ENCODE measurements at places on chromosomes 5 and 9.

DNA sequence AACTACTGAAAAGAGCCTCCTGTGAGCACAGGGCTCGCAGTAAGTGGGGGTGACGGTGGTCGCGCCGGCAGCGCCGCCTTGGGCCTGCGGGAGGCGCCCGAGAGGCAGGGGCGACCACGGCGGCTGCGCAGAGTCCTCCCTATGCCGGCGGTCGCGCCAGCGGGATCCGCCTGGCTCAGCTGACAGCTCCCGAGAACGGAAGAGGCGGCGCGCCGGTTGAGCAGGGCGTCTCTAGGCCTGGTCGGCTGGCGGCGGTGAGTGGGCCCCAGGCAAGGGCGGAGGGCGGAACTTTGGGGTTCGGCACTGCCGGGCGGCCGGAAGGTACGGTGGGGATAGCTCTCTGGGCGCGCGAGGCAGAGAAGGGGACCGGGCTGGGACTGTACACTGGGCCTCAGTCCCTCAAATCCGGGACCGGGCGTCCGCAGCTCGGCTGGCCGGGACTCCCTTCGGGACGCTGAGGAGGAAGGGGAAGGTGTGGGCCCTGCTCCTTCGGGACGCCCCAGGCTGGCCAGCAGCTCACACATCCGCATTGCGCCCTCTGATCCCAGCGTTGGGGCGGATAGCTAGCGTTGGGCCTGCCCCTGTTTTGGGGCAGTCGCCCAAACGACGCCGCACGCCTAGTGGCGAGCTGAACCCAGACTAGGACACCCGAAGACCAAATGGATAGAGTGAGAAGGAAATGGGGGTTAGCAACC lies at the start of gene RNF14:
TSS of gene RNF14 (plus strand) at position 192 of the 695 bp plus-strand sequence. CDS start 4,484 bp downstream, outside the sequence.
- peak; percentile 92 for DNase-seq
- peak within 1 kb of the TSS; percentile 69 for H3K4me3 ChIP-seq
- H3K27me3 ChIP-seq = no peaks in the 10 kb centered on the region
- H3K27ac ChIP-seq = peak within 1 kb of the TSS; percentile 74
- peaks cover 17% of the 10 kb centered on the region for H3K4me1 ChIP-seq

- H3K4me1 ChIP-seq = no peaks in the 10 kb centered on the region
- no peak overlapping the region for H3K4me3 ChIP-seq
- no peak overlapping the region for H3K27ac ChIP-seq
Measured at GRCh38 chr5:24487368-24488229, 157.2 kb downstream of the CDH10 start.

DNA sequence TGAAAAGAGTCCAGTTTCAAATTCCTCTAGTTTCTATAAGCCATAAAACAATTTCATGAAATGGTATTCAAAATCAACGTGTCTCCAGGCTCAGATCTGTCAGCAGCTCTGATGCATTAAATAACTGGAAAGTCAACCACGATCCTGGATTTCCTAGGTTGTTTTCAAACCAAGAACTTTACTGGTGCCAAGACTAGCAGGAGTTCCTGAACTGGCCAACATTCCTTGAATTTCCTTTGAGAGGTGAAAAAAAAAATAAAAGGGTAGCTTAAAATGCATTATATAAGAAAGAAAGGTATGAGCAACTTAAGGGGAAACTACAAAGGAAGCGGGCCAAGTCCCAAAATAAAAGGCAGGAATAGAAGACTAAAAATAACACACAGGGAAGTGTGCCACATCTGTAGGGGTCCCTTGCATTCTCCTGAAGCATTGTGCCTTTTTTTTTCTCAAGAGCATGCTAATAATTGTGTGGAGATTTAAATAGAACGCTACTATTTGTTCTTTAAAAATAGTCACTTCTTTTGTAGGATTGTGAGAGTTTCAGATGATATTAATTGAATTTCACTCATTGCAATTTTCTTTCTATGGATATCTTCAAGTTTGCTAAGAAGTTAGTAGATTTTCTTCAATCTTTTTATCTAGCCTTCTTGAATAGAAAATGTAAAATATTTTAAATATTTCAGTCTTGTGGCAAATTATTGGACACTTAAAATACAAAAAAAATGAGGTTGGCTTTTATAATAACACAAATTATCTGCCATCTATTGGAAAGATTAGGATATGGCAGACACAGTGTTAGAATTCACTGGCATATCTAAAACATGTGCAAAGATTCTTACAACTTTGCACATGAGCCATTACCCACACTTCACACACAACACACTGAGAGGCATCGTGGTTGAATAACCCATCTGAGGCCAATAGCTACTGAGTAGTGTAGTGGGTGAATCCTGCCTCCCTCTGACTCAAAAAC lies 15.3 kb downstream of the ESM1 start:
- DNase-seq = no peak
- no peaks in the 10 kb centered on the region for H3K4me1 ChIP-seq
- no peak overlapping the region for H3K4me3 ChIP-seq
- no peak overlapping the region for H3K27ac ChIP-seq

GRCh38 chr5:95590880-95591279 lies 29.0 kb upstream of the GPR150 start:
- H3K4me1 ChIP-seq = no peaks in the 10 kb centered on the region
- H3K27ac ChIP-seq = no peak overlapping the region
- no peaks in the 10 kb centered on the region for H3K27me3 ChIP-seq
- no peak for DNase-seq
- H3K36me3 ChIP-seq = no peaks in the 10 kb centered on the region

- no peaks in the 10 kb centered on the region for H3K36me3 ChIP-seq
- no peak for DNase-seq
- no peaks in the 10 kb centered on the region for H3K4me1 ChIP-seq
- no peaks in the 10 kb centered on the region for H3K27me3 ChIP-seq
Measured at GRCh38 chr9:25990376-25990775, 312.1 kb upstream of the TUSC1 start.

DNA sequence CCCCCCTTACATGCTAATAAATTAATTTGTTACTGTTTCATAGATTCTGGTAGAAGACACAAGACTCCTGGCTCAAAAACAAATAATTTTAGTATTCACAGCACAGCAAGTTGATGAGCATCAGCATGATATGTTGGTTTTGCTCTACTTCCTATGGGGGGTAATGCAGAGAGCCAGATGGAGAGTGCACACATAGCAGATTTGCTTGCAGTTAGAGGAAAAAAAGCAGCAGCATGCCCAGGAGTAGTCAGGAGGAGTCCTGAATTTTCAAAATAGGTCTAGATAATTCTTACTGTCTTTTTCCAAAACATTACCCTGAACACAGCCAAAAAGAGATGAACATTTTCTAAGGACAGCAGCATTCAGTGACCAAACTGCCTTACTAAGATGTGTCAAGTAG lies 261.3 kb downstream of the COX7C start:
- H3K36me3 ChIP-seq = no peaks in the 10 kb centered on the region
- DNase-seq = no peak
- no peaks in the 10 kb centered on the region for H3K4me1 ChIP-seq
- no peak overlapping the region for H3K27ac ChIP-seq
- H3K4me3 ChIP-seq = no peak overlapping the region
- no peaks in the 10 kb centered on the region for H3K27me3 ChIP-seq

GRCh38 chr9:124490004-124490403 lies 17.2 kb downstream of the NR5A1 start:
- no peak overlapping the region for H3K27ac ChIP-seq
- no peak overlapping the region for H3K4me3 ChIP-seq
- no peaks in the 10 kb centered on the region for H3K4me1 ChIP-seq
- H3K27me3 ChIP-seq = no peaks in the 10 kb centered on the region
- DNase-seq = no peak

DNA sequence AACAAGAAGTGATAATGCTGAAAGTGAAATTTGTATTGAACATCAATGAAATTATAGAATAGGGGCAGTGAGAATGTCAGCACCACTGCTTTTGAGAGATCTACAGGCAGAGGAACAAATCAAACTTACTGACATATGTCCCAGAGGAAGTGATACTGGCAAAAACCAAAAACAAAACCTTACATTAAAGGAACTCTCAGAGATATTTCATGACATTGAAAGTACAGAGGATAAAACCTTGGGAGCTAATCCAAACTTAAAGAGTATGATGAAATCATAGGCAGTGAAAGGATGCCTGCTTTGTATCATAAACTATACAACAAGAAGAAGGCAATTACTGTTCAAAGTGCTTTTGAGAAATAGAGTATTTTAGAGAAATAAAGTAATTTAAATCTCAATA lies 90.4 kb upstream of the SV2C start:
- H3K27me3 ChIP-seq = no peaks in the 10 kb centered on the region
- no peaks in the 10 kb centered on the region for H3K36me3 ChIP-seq
- no peak overlapping the region for H3K4me3 ChIP-seq
- DNase-seq = no peak
- H3K4me1 ChIP-seq = no peaks in the 10 kb centered on the region

GRCh38 chr5:37495210-37495609 lies 116.1 kb downstream of the WDR70 start:
- no peak overlapping the region for H3K27ac ChIP-seq
- no peak for DNase-seq

DNA sequence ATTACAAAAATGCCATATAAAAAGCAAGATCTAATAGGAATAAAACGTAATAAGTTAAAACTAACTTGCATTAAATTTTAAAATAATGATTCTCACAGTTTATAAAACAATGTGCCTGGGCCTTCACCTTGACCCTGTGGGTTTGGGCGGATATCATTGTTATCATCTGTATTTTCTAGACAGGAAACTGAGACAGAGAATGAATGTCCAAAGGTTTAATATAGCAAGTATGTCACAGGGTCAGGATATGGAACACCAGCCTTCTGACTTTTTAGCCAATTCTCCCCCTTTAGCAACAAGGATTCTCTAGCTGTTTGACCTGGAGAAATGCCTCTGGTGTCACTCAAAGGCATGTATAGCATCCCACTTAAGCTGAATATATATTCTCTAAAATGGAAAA lies 67.2 kb downstream of the ITGA1 start:
- H3K36me3 ChIP-seq = no peaks in the 10 kb centered on the region
- no peaks in the 10 kb centered on the region for H3K27me3 ChIP-seq
- H3K4me3 ChIP-seq = no peak overlapping the region
- H3K27ac ChIP-seq = no peak overlapping the region

GRCh38 chr5:57184322-57184721 lies 10.5 kb downstream of the GPBP1 start:
- peaks cover 10% of the 10 kb centered on the region for H3K36me3 ChIP-seq
- H3K27ac ChIP-seq = no peak overlapping the region
- no peaks in the 10 kb centered on the region for H3K27me3 ChIP-seq
- H3K4me3 ChIP-seq = no peak overlapping the region
- DNase-seq = no peak

- no peak overlapping the region for H3K27ac ChIP-seq
- no peaks in the 10 kb centered on the region for H3K4me1 ChIP-seq
- H3K27me3 ChIP-seq = no peaks in the 10 kb centered on the region
- no peaks in the 10 kb centered on the region for H3K36me3 ChIP-seq
- no peak overlapping the region for H3K4me3 ChIP-seq
Measured at GRCh38 chr5:21918451-21918850, 934.7 kb downstream of the CDH12 start.

DNA sequence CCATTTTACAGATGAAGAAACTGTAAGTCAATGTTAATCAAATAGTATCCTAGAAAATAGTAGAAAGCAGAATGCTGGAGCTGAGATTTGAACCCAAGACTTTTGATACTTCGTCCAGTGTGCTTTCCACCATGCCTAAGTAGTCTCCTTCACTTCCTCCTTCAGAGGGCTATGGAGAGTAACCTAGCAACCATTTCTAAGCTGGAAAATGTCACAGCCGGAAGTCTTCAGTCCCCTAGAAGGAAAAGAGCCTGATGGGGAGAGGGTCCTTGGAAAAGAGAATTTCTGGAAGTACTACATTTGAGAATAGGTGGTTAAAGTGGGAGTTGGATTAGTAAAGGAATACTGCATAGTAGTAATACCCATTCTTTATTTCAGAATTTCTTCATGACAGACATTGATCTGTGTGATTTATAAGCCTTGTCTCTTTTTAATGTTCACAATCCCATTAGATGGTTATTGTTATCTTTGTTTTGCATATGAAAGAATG lies 32.7 kb downstream of the PCDHAC2 start:
- no peaks in the 10 kb centered on the region for H3K4me1 ChIP-seq
- H3K4me3 ChIP-seq = no peak overlapping the region
- no peak overlapping the region for H3K27ac ChIP-seq
- DNase-seq = no peak
- no peaks in the 10 kb centered on the region for H3K36me3 ChIP-seq

DNA sequence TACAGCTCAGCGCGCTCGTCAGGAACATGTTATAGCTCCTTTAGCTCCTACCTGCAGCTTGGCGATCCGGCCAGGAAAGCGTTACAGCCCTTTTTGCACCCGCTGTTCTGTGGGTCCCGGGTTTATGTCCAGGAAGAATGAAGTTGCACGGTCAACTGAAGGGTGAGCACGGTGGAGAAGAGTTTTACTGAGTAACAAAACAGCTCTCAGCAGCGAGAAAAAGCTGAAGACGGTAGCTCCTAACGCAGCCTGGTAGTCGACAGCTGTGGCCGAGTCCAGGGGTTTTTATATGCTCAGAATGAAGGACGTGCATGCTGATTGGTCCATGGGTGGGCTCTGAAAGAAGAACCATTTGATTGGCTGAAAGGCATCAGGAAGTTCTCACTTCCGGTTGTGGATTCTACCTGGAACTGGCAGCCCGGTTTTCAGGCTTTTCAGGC lies 1830.1 kb upstream of the NUDT12 start:
- no peak overlapping the region for H3K27ac ChIP-seq
- no peak for DNase-seq
- no peaks in the 10 kb centered on the region for H3K4me1 ChIP-seq

DNA sequence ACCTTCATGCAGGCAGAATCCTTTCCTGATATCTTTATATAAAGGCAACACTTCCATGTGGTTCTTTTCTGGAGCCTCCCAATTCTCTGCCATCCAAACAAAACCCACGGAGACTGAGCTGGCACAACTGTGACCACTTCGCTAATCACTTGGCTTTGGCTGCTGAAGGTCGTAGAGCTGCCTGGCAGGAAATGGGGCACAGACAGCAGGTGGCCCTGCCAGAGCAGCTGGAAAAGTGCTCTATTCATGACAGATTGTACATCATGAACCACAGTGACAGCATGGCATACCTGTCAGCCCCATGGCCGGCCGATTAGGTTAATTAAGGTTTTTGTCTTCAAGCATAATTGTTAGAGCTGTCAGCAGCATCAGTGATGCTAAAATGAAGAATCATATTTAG lies 141.9 kb upstream of the ANKRD55 start:
- H3K4me1 ChIP-seq = no peaks in the 10 kb centered on the region
- no peak overlapping the region for H3K4me3 ChIP-seq
- DNase-seq = no peak
- H3K27ac ChIP-seq = no peak overlapping the region

GRCh38 chr5:133457439-133458355 lies 154.6 kb downstream of the FSTL4 start:
- no peaks in the 10 kb centered on the region for H3K27me3 ChIP-seq
- H3K4me1 ChIP-seq = no peaks in the 10 kb centered on the region
- DNase-seq = no peak
- no peak overlapping the region for H3K4me3 ChIP-seq
- no peaks in the 10 kb centered on the region for H3K36me3 ChIP-seq

DNA sequence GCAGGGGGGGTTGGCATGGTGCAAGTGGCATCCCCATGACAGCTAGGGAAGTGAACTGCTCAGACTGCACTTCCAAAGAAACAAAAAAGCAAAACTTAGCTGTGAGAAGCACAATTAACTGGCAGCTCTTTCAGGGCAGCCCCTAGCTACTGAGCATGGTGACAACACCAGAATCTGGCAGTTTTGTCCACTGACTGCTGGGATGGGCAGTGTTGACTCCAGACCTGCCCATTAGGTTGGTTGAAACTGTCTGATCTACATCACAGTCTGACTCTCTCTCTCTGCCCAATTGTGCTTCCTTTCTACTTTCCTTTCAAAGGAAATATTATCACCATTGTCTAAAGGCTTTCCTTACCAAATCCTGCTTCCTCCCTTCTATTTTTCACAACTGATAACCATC lies 12.5 kb upstream of the RAD23B start:
- no peak overlapping the region for H3K27ac ChIP-seq
- H3K4me1 ChIP-seq = no peaks in the 10 kb centered on the region
- no peak for DNase-seq

GRCh38 chr9:17140418-17140817 lies 5.6 kb downstream of the CNTLN start:
- H3K27me3 ChIP-seq = no peaks in the 10 kb centered on the region
- no peaks in the 10 kb centered on the region for H3K4me1 ChIP-seq
- DNase-seq = no peak
- H3K36me3 ChIP-seq = no peaks in the 10 kb centered on the region
- no peak overlapping the region for H3K4me3 ChIP-seq
